Lower lobe of right lung (tissue), 2 donors: ENCODE measurements at places on chromosomes 6 and 20.

GRCh38 chr6:32179766-32180405 is 1.7 kb downstream of the RNF5 start:
- peaks cover 34% of the 10 kb centered on the region for H3K36me3 ChIP-seq
- peaks cover 50% of the 10 kb centered on the region for H3K4me1 ChIP-seq
- DNase-seq, result no peak
- H3K27me3 ChIP-seq, result no peaks in the 10 kb centered on the region

GRCh38 chr20:50446351-50447101 is 63.7 kb upstream of the PTPN1 start:
- no peak overlapping the region for H3K4me3 ChIP-seq
- no peak for DNase-seq
- H3K27ac ChIP-seq, result peak overlapping the region; percentile 66

DNA sequence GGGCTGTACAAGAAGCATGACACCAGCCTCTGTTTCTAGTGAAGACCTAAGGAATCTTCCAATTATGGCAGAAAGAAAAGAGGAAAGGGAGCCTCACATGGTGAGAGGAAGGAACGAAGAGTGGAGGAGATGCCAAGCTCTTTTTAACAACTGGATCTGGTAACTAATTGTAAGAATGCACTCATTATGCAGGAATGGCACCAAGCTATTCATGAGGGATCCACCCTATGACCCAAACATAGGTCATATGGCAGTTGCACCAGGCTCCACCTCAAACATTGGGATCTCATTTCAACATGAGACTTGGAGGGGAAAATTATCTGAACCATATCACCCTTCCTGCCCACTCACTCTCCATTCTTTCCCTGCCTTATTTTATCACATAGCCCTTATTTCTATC is 496.0 kb upstream of the SPTLC3 start:
- no peaks in the 10 kb centered on the region for H3K27me3 ChIP-seq
- DNase-seq, result no peak
- no peaks in the 10 kb centered on the region for H3K4me1 ChIP-seq

- H3K27me3 ChIP-seq, result no peaks in the 10 kb centered on the region
- no peak overlapping the region for H3K4me3 ChIP-seq
- no peaks in the 10 kb centered on the region for H3K36me3 ChIP-seq
- no peak overlapping the region for H3K27ac ChIP-seq
- DNase-seq, result no peak
Observed at GRCh38 chr6:30767158-30767943, 23.0 kb upstream of the IER3 start.

DNA sequence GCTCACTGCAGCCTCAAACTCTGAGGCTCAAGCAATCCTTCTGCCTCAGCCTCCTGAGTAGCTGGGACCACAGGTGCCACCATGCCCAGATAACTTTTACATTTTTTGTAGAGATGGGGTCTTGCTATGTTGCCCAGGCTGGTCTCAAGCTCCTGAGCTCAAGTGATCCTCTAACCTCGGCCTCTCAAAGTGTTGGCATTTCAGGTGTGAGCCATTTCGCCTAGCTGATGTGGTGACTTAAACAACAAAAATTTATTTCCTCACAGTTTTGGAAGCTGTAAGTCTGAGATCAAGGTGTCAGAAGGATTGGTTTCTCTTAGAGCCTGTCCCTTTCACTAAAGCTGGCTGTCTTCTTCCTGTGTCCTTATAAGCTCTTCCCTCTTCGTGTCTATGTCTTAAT is 15.0 kb upstream of the JARID2 start:
- H3K4me1 ChIP-seq, result no peaks in the 10 kb centered on the region
- no peak overlapping the region for H3K4me3 ChIP-seq
- H3K27ac ChIP-seq, result no peak overlapping the region
- no peaks in the 10 kb centered on the region for H3K36me3 ChIP-seq
